Mesenchymal stem cell (in vitro differentiated cells and primary cell): ENCODE measurements at places on chromosomes 2 and 18.

DNA sequence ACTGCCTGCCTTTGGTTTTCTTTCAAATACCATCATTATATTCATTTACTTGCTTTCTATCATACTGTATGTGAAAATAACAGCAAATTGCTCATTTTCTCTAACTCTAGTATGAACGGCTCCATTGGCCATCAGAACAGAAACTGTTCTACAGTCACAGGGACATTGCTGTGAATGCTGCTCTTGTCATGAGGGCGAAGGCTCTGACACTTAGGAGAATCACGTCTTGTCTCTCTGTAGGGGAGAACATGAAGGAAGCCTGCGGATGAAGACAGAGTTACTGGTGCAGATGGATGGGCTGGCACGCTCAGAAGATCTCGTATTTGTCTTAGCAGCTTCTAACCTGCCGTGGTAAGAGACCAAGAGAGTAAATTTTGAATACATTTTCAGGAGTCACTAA lies 41.7 kb upstream of the ELOA2 start:
- H3K27ac ChIP-seq: no peak overlapping the region
- H3K4me3 ChIP-seq: no peak overlapping the region
- H3K4me1 ChIP-seq: peaks cover 4% of the 10 kb centered on the region
- H3K27me3 ChIP-seq: no peaks in the 10 kb centered on the region

DNA sequence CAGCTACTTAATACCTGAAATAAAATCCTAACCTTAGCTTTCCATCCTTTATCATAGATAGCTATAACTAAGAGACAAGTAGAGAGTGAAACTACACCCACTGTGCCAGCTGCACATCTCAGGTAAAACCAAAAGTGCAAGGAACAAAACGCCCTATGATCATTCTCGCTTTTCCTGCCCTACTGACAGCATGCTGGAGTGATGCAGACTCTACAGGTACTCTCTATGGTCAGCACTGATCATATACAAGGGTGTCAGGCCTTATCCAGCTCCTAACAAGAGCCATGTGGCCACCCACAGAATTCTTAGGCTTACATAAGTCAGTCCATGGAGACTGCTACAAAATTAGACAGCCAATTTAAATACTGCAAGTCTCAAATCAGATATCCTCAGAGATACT lies 45.6 kb downstream of the REV1 start:
- H3K36me3 ChIP-seq: peaks cover 13% of the 10 kb centered on the region
- H3K4me1 ChIP-seq: peaks cover 3% of the 10 kb centered on the region
- no peaks in the 10 kb centered on the region for H3K27me3 ChIP-seq
- DNase-seq: no peak

DNA sequence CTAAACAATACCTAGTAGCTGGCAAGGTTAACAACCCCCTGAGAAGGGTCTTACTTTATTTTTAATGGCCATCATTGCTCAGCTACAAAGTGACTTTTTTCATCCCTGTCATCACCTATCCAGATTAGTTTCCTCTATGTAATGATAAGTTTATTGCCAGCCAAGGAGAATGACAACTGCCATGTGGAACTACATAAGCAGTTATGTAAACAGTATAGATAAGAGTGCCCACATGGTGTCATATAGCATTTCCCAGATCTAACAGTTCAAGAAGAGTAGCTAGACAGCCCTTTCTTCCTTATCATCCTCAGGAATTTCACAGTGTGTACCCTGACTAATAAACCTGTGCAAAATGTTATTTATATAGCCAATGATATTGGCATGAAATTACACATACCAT lies 240.2 kb upstream of the PIK3C3 start:
- H3K27ac ChIP-seq: no peak overlapping the region
- H3K4me1 ChIP-seq: no peaks in the 10 kb centered on the region
- no peaks in the 10 kb centered on the region for H3K27me3 ChIP-seq
- DNase-seq: peak; percentile 18

DNA sequence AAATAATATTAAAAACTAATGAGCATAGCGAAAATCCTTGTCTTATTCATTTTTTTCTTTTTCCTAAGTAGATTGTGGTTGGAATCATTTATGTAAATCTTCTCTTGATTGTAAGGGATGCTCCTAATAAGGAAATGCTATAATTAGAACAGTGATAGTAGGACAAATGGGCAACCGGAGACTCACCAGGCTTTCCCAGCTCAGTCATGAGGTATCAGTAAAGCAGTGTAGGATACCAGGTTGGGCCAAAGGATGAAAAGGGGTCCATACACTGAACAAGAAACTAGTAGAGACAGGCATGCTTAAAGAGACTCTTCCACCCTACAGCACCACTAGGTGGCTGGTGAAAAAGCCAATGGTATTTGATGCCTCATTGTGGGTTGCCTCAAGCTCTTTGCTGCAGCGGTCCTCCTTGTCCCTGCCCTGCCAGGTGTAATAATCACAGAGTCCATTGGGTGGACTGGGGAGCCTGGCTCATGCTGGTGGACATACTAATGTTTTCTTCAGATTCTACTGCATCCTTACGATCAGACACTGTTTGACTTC lies 71.4 kb upstream of the FAM98A start:
- no peak overlapping the region for H3K27ac ChIP-seq
- no peaks in the 10 kb centered on the region for H3K36me3 ChIP-seq
- H3K4me3 ChIP-seq: no peak overlapping the region
- no peak for DNase-seq
- no peaks in the 10 kb centered on the region for H3K4me1 ChIP-seq
- peaks cover 4% of the 10 kb centered on the region for H3K27me3 ChIP-seq

DNA sequence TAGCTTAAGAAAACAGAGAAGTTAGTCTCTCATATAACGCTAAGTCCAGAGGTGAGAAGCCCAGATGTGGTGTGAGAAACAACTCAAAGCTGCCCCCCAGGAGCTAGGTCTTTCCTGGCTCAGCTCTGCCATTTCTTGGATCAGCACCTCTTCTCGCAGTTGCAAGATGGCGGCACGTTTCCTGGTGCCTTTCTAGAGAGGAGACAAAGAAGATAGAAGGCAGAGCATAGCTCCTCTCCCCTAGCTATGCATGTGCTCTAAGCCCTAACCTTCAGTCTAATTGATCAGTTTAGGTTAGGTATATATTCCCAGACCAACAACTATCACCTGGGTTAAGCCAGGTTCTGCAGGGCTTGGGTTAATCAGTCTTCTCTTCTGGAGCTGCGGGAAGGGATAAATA lies 119.5 kb upstream of the RAB12 start:
- no peaks in the 10 kb centered on the region for H3K36me3 ChIP-seq
- DNase-seq: no peak

- no peak overlapping the region for H3K27ac ChIP-seq
- no peak overlapping the region for H3K4me3 ChIP-seq
- no peaks in the 10 kb centered on the region for H3K4me1 ChIP-seq
- H3K27me3 ChIP-seq: peaks cover 18% of the 10 kb centered on the region
These were observed 392.8 kb upstream of the ACVR2A start for GRCh38 chr2:147451902-147452515.

GRCh38 chr18:21115519-21116411 lies 4.2 kb upstream of the ROCK1 start:
- peak; percentile 29 for DNase-seq
- no peaks in the 10 kb centered on the region for H3K36me3 ChIP-seq
- H3K27me3 ChIP-seq: no peaks in the 10 kb centered on the region
- no peak overlapping the region for H3K4me3 ChIP-seq

- H3K36me3 ChIP-seq: no peaks in the 10 kb centered on the region
- H3K27ac ChIP-seq: no peak overlapping the region
- peaks cover 12% of the 10 kb centered on the region for H3K27me3 ChIP-seq
- no peak overlapping the region for H3K4me3 ChIP-seq
- no peak for DNase-seq
These were observed 21.6 kb downstream of the TSN start for GRCh38 chr2:121776885-121777698.

DNA sequence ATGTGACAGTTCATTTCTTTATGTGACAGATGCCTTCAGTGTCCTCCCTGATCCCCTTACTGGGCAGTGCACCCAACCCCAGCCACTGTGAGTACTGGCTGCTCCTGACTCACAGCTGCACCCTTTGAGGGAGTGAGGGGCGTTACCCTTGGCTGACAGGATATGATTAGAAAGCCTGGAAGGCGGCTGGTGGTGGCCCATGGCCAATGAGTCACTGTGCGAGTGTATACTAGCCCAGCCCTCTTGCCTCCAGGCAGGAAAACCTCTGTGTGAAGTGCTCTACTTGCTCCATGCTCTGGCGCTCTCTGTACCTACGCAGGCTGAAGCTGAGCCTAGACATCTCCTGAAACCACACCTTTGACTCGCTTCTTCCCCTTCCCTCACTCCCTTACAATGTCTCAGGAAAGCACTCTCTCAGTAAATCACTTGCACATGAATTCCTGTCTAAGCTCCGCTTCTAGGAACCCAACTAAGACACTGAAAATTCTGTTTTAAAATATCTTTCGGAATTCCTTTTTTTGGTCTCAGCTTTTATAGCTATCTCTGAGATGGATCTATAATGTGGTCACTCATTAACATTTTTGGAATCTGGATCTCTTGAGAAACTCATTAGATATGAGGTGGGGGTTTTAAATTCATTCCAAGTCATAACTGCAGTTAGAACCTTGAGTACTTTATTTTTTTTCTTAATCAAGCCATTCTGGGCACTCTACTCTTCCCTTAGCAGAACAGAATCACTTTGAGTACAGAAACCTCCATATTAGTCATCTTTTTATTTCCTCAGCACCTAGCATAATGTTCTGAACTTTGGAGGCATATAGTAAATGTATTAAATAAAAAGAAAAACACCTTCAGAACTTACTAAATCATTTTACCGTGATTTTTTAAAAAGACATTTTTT lies 25.3 kb upstream of the STAM2 start:
- peak overlapping the region; percentile 72 for H3K27ac ChIP-seq
- no peaks in the 10 kb centered on the region for H3K36me3 ChIP-seq
- no peaks in the 10 kb centered on the region for H3K27me3 ChIP-seq
- H3K4me1 ChIP-seq: peaks cover 4% of the 10 kb centered on the region

- no peak for DNase-seq
- H3K27me3 ChIP-seq: no peaks in the 10 kb centered on the region
- no peaks in the 10 kb centered on the region for H3K36me3 ChIP-seq
- peaks cover 26% of the 10 kb centered on the region for H3K4me1 ChIP-seq
- no peak overlapping the region for H3K4me3 ChIP-seq
These were observed 149.4 kb upstream of the ID2 start for GRCh38 chr2:8532438-8532837.

- no peak overlapping the region for H3K27ac ChIP-seq
- no peaks in the 10 kb centered on the region for H3K27me3 ChIP-seq
- H3K4me1 ChIP-seq: peaks cover 4% of the 10 kb centered on the region
These were observed 243.9 kb upstream of the ID2 start for GRCh38 chr2:8437949-8438400.

- no peak for DNase-seq
- no peaks in the 10 kb centered on the region for H3K4me1 ChIP-seq
- no peak overlapping the region for H3K4me3 ChIP-seq
- H3K27me3 ChIP-seq: no peaks in the 10 kb centered on the region
- H3K36me3 ChIP-seq: no peaks in the 10 kb centered on the region
These were observed 987.4 kb downstream of the SUCLG1 start for GRCh38 chr2:83471655-83472054.

DNA sequence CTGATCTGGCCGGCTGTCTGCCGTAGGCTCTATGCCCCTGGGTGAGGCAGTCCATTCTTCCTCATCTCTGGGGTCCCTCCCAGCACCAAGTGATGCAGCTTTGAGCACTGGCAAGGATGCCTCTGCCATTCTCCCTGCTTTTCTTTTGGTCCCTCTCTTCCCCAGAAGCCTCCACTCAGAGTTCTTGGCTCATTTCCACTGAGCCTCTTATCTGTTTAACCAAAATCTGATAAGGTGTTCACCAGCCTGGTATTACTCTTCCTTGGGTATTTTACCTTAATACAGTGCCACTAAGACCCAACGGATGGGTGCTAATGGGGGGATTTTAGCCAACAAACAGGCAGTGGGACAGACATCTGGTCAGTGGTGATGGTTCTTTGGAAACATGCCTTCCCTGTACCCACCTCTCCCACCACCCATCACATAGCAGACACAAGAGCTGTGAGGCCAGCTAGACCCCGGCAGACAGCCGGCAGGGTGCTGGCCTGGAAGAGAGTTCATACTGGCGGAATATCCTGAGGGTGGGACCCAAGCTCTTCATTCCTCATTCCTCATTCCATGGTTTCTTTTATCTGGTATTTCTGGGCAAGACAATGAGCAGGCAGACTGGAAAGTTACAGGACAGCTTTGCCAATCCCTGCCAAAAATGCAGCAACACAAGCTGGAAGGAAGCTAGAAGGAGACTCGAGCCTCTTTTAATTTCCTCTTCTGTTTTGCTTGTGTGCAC lies 34.6 kb downstream of the ZBTB7C start:
- DNase-seq: no peak
- peaks cover 60% of the 10 kb centered on the region for H3K27me3 ChIP-seq
- H3K27ac ChIP-seq: no peak overlapping the region
- no peaks in the 10 kb centered on the region for H3K36me3 ChIP-seq

GRCh38 chr2:28269019-28269784 lies 123.5 kb upstream of the FOSL2 start:
- H3K27me3 ChIP-seq: no peaks in the 10 kb centered on the region
- no peak overlapping the region for H3K27ac ChIP-seq
- peak; percentile 45 for DNase-seq
- H3K4me3 ChIP-seq: no peak overlapping the region
- peaks cover under 1% of the 10 kb centered on the region for H3K36me3 ChIP-seq
- peaks cover 5% of the 10 kb centered on the region for H3K4me1 ChIP-seq

GRCh38 chr2:72349016-72349415 lies 201.4 kb upstream of the CYP26B1 start:
- H3K36me3 ChIP-seq: peaks cover 3% of the 10 kb centered on the region
- no peaks in the 10 kb centered on the region for H3K27me3 ChIP-seq
- DNase-seq: no peak
- H3K4me3 ChIP-seq: no peak overlapping the region
- H3K27ac ChIP-seq: no peak overlapping the region

DNA sequence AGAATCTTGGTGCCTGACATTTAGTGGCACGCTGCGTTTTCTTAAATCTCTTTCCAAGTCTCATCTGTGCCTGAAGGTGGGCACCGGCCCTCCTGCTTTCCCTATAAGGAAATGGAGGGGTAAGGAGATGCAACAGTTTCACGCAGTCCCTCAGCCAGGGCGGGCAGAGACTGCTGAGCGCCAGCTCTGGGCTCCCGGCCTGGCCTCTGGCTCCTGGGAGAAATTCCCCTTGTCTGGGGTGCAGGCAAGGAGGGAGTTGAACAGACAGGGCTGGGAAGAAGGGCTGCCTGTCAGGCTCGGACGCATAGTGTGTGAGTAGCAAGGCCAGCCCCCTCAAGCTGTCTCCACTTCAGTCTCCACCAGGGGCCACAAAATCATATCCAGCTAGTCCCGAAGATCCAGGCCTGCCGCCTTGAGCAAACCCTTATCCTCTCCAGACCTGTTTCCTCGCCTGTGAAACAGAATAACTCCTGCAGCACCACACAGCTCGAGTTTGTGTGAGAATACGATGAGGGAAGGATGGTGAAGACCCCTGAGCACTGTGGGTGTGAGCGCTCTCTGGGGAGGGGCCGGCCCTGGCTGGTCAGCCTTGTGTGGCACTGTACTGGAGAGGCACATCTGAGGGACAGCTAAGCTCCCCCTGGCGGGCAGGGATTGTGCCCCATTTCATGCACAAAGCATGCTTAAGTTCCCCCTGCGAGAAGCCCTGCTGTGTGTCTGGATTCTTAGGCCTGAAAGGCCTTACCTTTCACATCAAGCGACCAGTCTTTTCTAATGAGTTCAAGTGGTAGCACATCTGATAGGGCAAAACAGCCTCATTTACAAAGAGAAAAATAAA lies 33.8 kb downstream of the SDC1 start:
- peak; percentile 63 for DNase-seq
- no peaks in the 10 kb centered on the region for H3K36me3 ChIP-seq
- H3K27ac ChIP-seq: no peak overlapping the region
- H3K4me1 ChIP-seq: peaks cover 28% of the 10 kb centered on the region
- H3K27me3 ChIP-seq: no peaks in the 10 kb centered on the region
